Stimulated activated CD4-positive, alpha-beta T cell treated with anti-CD3 and anti-CD28 coated beads, Interleukin-2, amount 100 ng/mL, for 24 hours (primary cell): ENCODE measurements at places on chromosomes 4 and X.

- DNase-seq = peak; percentile 32
These were observed 14.7 kb upstream of the CT55 start for GRCh38 chrX:135185795-135186443.

DNA sequence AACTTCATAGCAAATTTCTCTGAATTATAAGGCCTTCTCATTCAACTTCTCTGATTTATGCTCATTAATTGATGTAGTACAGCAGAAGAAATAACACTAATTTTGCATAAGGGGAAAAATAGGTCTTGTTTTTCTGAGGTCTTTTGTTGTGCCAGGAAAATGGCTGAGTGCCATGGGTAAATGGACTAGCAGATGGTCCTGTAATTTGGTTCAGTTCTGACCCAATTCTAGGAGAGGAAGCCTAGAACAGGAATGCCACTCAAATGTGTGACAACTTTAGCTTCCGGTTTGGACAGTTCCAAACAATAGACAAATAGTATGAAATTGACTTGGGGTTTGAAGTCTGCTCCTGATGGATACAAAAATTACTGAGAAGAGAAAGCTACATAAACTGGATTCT lies 6.2 kb downstream of the RAB9B start:
- DNase-seq = no peak

- no peak for DNase-seq
These were observed 8.4 kb downstream of the SLC6A8 start for GRCh38 chrX:153696100-153696499.

- DNase-seq = no peak
These were observed 13.0 kb downstream of the CORIN start for GRCh38 chr4:47824840-47825239.

DNA sequence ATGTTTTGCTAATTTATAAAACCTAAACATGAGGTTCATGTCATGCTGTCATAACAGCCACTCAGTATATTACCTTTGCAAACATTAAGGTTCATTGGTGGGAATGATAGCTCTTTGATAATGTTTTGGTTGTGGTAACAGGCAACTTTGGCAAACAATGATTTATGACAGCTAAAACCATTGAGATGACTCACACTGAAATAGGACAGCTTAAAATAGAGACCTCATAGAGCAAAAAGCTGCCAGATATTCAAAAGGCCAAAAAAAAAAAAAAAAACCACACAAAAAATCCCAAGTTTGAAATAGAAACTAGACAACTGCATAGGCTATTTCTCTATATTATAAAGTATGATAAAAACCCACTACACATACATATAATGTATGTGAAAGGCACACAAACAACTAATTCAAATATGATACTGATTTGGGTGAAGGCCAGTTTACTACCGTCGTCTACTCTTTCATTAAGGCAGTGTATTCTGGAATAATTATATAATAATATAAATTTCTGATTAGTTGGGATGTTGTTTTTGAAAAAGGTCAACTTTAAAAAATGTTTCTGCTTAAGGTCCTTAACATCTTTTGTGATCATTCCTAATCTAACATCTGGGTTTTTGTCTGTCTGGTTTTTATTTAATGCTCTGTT lies 646.0 kb upstream of the PITX2 start:
- no peak for DNase-seq

DNA sequence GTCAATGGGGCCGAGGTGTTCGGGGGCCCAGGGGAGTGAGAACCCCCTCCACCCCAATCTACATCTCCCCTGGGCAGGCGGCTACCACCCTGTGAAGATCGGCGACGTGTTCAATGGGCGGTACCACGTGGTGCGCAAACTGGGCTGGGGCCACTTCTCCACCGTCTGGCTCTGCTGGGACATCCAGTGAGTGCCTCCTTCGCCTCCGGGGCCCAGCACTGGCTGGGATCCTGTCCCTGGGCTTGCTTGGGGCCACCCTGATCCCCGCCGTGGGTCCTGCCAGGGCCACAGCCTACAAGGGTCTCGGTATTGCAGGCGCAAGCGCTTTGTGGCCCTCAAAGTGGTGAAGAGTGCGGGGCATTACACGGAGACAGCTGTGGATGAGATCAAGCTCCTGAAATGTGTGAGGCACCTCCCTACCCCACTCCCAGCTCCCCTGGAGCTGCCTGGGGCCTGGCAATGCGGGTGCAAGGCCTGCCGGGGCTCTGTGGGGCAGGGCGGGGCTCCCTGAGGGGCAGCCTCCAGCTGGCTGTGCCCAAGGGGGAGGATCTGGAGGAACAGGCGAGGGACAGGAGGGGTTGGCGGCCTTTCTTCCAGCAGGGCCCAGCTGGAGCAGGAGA lies 697 bp downstream of the SRPK3 start:
- DNase-seq = no peak

DNA sequence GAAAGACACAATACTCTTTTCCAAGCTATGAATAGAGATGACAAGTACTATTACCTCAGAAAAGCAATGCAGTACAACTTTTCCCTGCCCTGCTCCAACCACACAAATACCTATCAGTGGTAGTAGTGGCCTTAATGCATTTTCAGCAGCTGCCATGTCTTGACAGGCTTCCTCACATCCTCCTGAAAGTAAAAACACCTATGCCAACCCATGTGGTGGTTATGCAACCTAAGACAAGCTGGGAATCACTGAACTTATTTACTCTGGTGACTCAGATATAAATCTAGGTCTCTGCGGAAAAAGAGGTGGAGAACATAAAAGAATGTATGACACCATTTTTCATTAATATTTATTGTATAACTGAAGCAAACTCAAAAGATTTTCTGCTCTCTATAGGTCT lies 14.5 kb downstream of the WDFY3 start:
- DNase-seq = no peak

- no peak for DNase-seq
These were observed 32.6 kb upstream of the NAA11 start for GRCh38 chr4:79358438-79358837.

DNA sequence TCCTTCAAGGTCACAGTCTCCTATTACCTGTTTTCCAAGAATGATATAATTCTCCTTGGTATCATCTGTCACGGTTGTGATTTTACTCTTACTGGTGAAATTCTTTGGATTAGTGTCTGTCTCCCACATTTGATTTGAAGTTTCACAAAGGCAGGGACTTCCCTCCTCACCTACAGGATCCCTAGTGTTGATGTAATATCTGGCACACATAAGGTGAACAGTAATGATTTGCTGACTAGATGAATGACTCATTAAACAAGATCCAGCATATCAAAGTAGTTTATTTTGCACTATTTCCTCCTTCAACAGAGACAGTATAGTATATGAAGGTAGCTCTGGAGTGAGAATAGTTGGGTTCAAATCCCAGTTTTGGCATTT lies 135.3 kb upstream of the IL1RAPL2 start:
- no peak for DNase-seq

- no peak for DNase-seq
These were observed 58.1 kb upstream of the ENPP6 start for GRCh38 chr4:184275766-184276165.

GRCh38 chr4:78057600-78058550 lies 752 bp downstream of the FRAS1 start:
- peak; percentile 46 for DNase-seq

DNA sequence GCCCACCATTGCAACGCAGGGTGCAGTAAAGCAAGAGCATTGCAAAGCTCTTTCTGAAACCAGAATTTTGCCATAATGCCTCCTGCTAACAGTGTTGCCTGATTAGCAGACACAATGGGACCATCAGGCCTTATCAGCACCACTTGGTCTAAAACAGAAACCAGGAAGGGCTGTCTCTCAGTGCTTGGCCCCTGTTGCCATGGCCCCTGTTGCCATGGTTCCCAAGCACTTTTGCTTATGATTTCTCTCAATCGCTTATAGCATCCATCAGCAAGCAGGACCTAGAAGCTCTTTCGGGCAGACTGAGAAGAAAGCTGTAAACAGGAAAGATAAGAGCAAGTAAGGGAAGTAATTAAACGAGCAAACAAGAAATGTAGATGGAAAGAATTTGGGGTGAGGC lies 36.8 kb downstream of the RTL5 start:
- peak; percentile 45 for DNase-seq

DNA sequence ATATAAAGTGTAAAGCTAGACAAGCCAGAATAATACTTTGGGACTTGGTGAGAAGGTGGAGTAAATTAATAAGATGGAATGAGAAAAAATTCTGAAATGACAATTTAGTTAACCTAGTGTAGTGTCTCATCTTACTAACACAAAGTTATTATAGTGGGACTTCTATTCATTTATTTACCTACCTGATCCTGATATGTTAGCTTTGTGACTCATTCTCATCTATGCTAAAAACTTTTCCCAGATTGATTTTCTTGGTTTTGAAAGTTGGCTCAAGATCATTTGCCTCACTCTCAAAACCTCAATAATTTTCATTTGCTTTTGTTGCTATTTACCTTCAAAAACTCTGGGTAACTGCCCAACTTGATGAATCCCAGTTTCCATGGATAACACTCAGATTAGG lies 698.6 kb downstream of the SH3BGRL start:
- DNase-seq = no peak

DNA sequence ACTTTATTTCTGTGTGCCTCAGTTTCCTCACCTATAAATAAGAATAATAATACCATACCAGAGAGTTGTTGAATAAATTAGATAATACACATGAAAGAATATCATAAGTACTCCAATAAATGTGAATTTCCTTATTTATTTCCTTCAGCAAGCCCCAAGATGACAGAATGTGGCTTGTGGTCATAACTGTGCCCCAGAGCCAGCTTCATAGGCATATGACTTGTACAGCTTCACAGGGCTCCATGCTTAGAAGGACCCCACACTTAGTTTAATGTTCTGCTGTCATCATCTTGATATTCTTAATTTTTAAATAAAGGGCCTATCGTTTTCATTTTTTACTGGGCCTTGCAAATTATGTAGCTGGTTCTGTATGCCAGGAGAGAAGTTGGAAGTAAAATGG lies 25.3 kb downstream of the VSIG4 start:
- DNase-seq = no peak

- DNase-seq = no peak
These were observed 1114.6 kb upstream of the AGA start for GRCh38 chr4:178556796-178557195.

DNA sequence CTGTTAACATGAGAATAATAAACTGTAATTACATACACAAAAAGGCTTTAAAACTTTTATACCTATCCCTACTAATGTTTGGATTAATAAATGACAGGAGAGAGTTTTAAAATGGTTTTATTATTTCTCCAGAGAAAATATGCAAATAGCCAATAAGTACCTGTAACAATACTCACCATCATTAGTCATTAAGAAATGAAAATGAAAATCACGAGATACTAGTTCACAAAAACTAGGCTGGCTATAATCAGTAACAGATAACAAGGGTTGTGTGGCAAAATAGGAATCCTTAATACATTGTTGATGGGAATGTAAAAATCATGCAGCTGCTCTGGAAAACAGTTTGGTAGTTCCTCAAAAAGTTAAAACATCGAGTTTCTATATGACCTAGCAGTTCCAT lies 25.2 kb upstream of the AP1AR start:
- DNase-seq = no peak

- DNase-seq = no peak
These were observed 76.0 kb upstream of the GIMD1 start for GRCh38 chr4:106444557-106444956.

GRCh38 chr4:122700178-122700725 lies 32.3 kb upstream of the BBS12 start:
- no peak for DNase-seq

GRCh38 chr4:14877246-14878225 lies 124.7 kb upstream of the CPEB2 start:
- no peak for DNase-seq

- no peak for DNase-seq
These were observed 89.9 kb upstream of the PAK3 start for GRCh38 chrX:111006116-111006515.

DNA sequence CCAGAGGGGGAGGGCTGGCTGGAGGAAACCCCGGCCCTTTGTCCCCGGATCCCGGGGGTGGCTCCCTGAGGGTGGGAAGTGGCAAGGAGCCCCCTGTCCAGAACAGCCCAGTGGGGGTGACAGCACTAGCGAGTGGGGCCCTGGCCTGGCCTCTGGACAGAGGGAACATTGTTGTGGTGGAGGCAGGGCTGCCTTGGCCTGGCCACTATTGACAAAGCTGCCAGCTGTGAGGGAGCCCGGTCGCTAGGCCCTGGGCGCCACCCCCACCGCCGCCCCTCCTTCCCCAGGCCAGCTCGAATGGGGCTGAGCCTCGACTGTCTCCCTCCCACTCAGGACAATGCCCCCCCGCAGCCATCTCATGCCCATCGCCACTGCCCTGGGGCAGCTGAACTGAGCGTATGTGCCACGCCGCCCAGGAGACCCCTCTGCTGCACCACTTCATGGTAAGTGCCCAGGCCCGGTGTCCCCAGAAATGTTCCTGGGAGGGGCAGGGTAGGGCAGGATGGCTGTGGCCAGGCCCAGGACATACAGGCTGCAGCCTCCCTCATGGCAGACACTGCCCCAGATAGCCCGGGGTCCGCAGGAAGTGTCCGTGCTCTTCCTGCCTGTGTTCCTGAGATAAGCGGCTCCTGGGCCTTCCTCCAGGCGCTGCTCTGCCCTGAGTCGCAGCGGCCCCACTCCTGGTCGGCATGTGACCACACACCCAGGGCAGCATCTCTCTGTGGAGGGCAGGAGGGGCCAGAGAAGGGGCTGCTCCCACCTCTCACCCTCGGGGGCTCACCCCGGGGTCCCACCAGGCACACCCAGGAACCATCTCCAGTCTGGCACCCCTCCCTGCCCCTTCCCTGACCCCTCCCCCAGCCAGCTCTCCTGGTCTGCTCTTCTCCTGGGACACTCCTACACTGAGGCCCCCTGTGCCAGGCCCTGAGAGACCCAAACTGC lies 1.4 kb downstream of the PLXNB3 start:
- no peak for DNase-seq

DNA sequence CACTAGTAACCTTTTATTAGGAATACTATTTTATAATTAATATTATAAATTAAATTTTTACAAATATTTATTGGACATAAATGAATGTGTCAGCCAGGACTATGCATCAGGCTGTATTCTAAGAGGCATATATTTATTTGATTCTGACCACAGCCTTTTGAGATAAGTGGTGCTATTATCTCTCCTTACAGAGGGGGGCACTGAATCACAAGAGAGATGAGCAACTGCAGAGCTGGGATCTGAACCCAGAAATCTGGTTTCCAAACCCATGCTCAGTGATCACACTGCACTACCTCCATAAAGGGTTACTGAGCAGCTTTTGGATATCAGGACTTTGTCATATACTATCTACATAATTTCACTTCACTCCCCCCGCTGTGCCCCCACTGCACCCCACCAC lies 322.0 kb downstream of the TMA16 start:
- DNase-seq = no peak

- DNase-seq = no peak
These were observed 304.5 kb downstream of the CBLL2 start for GRCh38 chrX:22577181-22577580.

DNA sequence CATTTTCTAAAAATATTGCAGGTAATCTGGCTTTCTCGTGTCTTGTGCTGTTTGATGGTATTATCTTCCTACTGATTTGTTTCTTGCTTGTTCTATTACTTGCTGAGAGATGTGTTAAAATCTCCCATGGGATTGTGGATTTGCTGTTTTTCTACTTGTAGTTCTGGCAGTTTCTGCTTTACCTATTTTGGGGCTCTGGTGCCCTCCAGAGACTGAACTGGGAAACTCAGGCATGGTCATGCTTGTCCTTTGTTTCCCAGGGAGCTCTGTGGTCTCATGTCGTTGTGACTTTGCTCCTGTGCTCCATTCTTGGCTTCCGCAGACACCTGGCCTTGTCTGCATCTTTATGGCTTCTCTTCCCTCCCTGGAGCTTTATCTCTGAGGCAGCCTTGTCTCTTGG lies 39.5 kb downstream of the NSD2 start:
- DNase-seq = peak; percentile 18
